Eye (tissue), 1 donor: ENCODE measurements at places on chromosomes 7 and 10.

DNA sequence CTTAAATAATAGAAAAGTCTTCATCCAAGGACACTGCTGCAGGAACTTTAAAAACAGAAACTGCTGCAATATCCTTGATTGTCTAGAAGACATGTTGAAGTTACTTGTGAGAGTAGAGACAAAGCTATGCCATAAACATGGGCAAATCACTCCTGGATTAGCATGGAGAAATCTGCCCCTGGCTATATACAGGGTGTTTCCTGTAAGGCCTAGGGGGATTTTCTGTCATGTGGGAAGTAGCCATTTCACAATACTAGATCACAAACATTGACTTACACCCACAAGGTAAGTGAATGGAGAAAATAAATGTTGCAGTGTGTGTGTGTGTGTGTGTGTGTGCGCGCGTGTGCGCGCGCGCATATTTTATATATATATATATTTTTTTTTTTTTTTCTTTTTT lies 35.2 kb upstream of the PDK4 start:
- no peak for DNase-seq

DNA sequence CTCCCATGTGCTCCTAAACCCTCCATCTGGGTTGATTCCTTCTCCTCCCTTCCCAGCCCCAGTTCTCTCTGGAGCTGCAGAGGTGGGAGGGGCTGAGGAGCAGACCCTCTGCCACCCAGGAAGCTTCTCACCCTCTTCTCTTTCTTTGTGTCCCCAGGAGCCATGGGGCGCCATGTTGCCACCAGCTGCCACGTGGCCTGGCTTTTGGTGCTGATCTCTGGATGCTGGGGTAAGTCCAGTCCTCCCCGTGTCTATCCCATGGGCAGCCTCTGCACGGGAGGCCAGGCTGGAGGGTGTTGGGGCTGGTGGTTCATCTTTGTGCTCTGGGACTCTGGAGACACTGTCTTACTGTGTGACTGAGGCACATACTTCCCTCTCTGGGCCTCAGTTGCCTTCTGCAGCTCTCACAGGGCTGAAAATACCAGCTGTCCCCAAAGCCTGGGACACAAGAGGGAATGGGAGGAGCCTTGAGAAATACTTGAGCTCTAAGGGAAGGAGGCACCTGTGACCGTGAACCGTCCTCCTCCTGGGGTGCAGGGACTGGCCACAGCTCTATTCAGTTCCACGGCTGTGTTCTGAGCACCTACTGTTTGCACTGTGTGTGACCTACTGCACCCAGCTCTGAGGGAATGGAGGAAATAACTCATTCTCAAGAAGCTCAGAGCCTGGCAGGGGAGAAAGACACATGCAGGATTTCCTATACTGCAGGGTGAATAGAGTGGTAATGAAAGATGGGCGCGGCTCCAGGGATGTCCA lies 43.1 kb downstream of the CDH23 start:
- DNase-seq, result no peak

DNA sequence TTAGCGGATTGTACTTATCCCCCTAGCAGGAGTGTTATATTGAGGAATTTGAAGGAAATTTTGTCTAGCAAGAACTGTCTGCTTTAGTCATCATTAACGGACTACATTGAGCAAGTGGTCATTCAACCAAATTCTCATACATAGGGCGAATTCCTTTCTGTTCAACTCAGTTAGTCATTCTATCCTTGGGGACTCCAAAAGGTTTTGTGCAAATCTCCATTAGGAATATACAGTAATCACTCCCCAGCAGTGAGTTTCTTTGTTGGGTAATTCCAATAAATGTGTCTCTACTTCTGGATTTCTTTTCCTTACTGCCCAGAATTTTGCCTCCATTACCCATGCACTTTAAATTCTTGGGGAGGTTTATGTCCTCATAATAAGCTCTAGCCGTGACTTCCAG lies 51.1 kb downstream of the EPDR1 start:
- no peak for DNase-seq

- no peak for DNase-seq
Measured at GRCh38 chr10:11721806-11722205, 20.4 kb upstream of the ECHDC3 start.

GRCh38 chr7:50400114-50400513 lies 50.0 kb downstream of the FIGNL1 start:
- peak; percentile 55 for DNase-seq

- peak; percentile 97 for DNase-seq
Measured at GRCh38 chr10:69237528-69238159, 17.5 kb downstream of the HKDC1 start.

DNA sequence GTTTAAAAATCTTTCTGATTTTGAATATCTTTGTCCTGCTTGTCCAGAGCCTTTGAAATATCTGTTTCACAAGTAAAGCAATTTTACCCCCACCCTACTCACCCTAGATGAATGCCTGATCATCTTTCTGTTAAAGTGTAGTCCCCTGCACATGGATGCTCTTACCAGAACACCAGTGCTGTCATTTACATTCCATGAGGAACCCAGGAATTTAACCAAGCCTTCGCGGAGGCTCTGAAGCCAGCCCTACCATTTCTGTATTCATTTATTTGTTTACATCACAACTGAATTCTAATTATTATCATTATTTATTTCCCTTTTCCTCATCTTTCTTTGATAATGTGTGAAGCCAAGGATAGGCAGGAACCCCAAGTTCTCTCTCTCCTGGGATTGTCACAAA lies 167.8 kb upstream of the MYO3A start:
- DNase-seq, result peak; percentile 37

DNA sequence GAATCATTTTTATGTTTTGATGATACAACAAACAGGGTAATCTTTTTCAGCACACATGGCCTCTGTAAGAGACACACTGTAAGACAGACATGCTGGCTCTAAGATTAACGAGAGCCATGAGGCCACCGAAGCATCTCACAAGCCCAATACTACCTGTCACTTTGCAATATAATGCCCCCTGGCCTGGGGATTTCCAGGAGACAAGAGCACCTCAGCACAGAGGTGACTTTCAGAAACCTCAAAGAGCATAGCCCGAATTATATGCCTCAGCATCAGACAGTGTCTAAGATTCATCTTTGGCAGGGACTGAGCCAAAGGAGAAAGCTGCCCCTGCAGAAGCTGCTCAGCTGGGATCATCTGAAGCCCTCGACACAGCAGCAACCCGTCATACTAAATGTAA lies 44.2 kb upstream of the TMEM213 start:
- no peak for DNase-seq

DNA sequence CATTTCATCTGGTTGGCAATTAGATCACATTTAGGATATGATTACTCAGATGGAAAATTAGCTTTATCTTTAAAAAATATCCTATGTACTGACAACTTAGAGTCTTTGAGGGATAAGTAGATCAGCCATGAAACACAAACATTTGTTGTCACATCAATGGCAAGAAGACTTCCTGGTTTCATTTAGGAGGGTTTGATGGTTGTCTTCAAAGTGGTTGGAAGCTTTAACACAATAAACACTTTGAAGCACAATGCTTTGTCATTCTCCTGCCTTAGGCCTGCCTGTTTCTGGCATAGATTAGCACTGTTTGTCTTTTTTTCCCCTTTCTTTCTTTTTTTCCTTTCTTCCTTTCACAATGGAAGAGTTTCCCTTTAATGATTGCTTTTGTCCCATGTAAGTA lies 20.5 kb downstream of the INHBA start:
- DNase-seq, result no peak

DNA sequence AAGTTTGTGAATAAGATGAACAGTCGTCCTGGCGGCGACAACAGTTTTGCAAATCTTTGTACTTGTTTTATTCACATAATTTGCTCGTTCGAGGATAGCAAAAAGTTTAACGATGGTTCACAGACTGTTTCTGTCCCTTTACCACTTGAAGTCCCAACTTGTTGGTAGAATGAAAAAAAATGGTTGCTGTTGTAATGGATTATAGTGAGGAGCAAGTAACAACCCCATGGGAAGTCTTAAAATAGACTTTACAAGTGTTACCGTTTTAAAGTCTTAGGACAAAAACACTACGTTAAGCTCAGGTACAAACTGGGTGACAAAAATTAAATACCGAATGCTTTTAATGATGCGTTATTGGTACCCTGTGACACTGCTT lies 589 bp downstream of the LSM8 start:
- no peak for DNase-seq

DNA sequence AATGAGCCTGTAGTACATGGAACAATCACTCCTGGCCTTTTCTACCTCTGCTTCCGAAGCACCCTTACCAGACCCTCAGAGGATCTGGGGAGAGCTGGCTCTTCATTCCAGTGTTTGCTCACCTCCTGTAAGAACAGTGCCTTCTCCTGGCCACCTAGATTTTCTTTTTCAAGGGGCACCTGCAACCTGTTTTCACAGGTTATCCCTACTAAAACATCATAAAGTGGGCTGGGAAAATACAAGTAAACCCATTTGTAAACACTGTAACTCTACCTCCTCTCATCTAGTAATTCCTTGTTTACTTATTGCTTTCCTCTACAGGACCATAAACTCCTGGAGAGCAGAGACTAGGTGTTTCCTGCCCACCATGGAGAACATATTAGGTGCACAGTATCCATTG lies 1.1 kb downstream of the PIK3AP1 start:
- no peak for DNase-seq

DNA sequence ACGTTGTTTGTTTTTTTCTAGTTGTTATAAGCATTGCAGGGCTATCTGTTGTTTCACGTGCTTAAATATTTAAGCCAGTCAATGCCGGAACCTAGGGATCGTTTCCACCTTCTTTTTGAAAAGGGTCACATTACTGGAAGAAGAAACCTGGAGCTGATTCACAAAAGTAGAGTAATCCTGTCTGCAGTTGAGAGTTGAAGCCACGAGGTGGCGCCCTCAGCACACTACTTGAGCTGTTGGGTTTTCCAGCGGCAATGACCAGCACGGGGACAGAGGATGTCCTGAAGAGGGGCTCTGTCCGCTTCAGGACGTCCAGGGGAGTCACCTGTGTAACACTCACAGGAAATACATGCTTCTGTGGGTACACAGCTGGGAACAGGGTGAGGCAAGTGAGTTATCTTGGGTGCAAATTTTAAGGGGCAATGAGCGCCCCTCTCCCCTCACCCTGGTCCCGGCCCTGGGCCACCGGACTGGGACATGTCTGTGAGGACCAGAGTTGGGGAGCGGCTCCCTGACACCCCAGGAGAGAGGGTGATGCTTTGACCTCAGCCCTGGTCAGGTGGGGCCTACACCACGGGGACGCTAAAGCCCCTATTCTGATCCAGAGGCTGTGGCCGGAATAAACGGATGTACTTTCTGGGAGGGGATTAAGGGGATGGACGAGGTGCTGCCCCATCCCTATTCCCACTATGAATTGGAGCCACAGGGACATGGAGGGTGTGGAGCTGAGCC lies 26.3 kb upstream of the WDFY4 start:
- peak; percentile 90 for DNase-seq

DNA sequence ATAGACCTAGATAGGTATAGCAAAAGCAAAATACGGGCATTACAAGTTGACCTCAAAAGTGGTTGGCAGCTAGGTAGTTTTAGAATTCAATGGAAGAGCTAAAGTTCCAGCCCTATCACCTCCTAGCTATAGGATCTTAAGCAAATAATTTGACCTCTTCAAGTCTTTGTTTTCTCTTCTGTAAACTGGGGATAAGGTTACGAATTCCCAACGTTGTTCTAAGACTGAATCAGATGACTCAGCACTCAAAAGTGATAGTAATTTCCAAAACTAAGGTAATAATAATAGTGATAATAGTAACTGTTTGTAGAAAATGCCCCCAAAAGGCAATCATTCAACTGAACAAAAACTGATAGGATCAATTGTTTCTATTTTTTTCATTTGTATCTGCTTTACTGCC lies 445.2 kb downstream of the KCNMA1 start:
- no peak for DNase-seq

GRCh38 chr10:103627111-103627892 lies 133.8 kb downstream of the NEURL1 start:
- peak; percentile 59 for DNase-seq

GRCh38 chr10:15370212-15370855 lies 755 bp downstream of the FAM171A1 start:
- DNase-seq, result no peak

DNA sequence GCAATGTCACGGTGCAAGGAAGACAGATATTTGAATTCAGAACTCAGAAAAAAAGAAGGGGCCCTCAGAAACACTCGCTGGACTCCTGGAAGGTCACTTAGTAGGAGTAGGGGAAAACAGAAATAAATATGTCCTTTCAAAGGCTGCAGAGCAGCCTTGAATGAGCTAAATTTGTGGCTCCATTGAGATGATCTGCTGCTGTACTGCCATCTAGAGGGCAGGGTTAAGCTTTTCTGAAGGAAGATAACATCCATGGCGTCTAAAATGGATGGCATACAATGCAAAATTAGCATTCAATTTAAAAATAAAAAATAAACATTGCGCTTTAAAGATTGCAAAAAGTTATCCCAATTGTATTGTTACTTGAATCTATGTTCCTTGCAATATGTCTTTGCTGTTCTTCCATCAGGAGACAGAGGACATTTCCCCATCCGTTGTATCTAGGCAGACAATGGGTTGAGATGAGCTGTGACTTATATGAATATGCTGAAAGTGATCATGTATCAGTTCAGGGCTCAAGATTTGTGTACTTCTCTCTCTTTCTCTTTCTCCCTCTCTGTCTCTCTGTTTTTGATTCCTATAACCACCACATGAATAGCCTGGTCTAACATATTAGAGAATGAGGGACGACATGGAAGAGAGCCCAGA lies 642.2 kb downstream of the SH2D4B start:
- peak; percentile 8 for DNase-seq

GRCh38 chr10:101062232-101063049 lies 652 bp downstream of the KAZALD1 start:
- peak; percentile 81 for DNase-seq

- DNase-seq, result no peak
Measured at GRCh38 chr10:97515271-97515978, 16.7 kb downstream of the UBTD1 start.

GRCh38 chr7:123485187-123485586 lies 49.2 kb downstream of the IQUB start:
- no peak for DNase-seq

GRCh38 chr7:142817506-142817905 lies 37.4 kb upstream of the EPHB6 start:
- no peak for DNase-seq

DNA sequence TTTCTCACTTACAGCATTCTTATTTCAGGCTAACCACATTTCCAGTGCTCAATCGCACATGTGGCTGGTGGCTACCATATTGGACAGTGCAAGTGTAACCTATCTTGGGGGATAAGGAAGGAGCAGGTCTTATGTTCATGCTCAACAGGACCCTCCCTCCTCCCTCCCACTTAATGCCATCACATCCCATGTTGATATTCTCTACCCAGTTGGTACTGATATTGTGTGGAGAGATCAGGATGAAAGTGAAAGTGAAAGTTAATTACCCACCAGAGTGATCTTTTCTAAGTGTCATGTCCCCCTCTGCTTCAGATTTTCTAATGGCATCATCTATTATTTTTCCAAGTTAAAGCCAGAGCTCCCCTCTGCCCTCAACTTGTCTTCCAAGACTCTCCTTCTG lies 91.6 kb downstream of the BMPER start:
- DNase-seq, result no peak

- DNase-seq, result no peak
Measured at GRCh38 chr7:141463986-141464385, 87.2 kb upstream of the AGK start.
